ENCODE measurements at places on chromosomes 5 and 9.

DNA sequence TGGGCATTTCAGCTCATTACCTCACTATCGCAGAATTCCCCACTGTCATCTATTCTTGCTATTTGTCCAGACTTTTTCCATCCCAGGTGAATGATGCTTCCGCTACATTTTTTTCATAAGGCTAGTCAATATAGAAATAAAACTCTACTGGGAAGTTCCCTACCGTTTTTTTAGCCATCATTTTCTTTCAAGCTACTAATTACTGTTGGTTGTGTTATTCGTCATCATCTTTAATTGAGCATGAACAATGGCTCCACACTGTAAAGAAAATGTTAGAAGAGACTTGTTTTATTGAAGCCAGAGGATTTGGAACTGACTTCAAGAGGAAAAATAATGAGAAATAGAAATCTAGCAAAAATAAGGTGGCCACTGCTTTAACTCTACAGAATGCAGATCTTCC lies 265.0 kb downstream of the ZNF608 start:
- no peak for DNase-seq

GRCh38 chr9:114893221-114894010 lies 37.0 kb downstream of the TNFSF8 start:
- no peak for DNase-seq

GRCh38 chr5:137220523-137220927 lies 278.6 kb downstream of the SPOCK1 start:
- no peak for DNase-seq

DNA sequence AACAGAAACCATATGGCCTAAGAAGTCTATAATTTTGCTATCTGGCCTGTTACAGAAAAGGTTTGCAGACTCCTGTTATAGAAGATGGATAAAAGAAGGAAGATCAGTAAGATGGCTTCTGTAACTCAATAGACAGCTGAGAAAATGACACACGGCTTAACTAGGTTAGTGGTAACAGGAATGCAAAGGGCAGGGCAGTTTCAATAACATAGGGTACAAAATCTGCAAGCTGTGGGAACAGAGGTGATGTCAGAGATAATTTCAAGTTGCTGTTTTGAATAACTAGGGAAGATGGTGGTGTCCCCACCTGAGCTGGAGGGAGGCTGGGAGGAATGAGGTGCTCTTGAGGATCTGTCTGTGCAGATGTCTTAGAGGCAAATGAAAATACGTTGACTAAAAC lies 106.5 kb downstream of the GLIS3 start:
- DNase-seq, result no peak

DNA sequence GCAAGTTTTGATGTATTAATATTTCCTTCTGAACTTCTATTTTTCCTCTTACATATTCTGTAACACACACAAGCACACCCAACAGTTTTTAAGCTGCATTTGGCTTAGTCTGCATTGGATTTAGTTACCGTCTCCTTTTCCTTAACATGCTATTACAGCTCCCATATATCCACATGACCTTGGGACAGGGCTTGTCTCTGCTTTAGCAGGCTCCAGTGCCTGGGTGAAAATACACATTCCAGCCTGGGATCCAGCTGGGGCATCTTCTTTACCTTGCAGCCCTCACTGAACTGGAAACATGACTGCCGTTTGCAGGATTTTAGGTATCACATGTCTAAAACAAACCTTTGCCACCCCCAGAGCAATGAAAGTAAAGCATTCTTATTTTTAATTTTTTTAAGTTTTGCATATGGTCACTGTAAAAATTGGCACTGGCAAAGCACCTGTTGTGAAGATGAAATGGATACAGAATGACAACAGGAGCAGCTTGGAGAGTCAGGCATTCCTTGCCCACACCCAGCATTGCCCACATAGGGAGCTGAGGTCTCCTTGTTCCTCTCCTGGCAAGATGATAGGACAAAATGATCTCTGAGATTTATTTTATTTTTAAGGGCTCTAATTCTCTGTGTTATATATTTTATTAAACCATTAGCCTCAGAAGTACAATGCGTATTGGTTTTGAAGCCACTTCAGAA lies 4.0 kb downstream of the GADD45G start:
- DNase-seq, result no peak

GRCh38 chr5:33319151-33319550 lies 121.6 kb upstream of the TARS1 start:
- no peak for DNase-seq

- no peak for DNase-seq
These were observed 133.8 kb downstream of the TMEM38B start for GRCh38 chr9:105828171-105828570.

- no peak for DNase-seq
These were observed 343.6 kb downstream of the SPATA31D1 start for GRCh38 chr9:82332018-82332773.

- DNase-seq, result no peak
These were observed 174.4 kb downstream of the GAPVD1 start for GRCh38 chr9:125435776-125436612.

- no peak for DNase-seq
These were observed at the start of gene RORB for GRCh38 chr9:74496819-74497747. TSS of gene RORB (plus strand) at chr9:74497335. CDS start at chr9:74497977, 642 bp downstream.

GRCh38 chr5:140248414-140248813 lies 54.5 kb downstream of the PFDN1 start:
- DNase-seq, result no peak

GRCh38 chr5:81315336-81315735 lies 13.9 kb downstream of the ZCCHC9 start:
- no peak for DNase-seq

- peak; percentile 36 for DNase-seq
These were observed 146.8 kb upstream of the IQGAP2 start for GRCh38 chr5:76256116-76256889.

- no peak for DNase-seq
These were observed 294.3 kb upstream of the IRX1 start for GRCh38 chr5:3301306-3301705.

DNA sequence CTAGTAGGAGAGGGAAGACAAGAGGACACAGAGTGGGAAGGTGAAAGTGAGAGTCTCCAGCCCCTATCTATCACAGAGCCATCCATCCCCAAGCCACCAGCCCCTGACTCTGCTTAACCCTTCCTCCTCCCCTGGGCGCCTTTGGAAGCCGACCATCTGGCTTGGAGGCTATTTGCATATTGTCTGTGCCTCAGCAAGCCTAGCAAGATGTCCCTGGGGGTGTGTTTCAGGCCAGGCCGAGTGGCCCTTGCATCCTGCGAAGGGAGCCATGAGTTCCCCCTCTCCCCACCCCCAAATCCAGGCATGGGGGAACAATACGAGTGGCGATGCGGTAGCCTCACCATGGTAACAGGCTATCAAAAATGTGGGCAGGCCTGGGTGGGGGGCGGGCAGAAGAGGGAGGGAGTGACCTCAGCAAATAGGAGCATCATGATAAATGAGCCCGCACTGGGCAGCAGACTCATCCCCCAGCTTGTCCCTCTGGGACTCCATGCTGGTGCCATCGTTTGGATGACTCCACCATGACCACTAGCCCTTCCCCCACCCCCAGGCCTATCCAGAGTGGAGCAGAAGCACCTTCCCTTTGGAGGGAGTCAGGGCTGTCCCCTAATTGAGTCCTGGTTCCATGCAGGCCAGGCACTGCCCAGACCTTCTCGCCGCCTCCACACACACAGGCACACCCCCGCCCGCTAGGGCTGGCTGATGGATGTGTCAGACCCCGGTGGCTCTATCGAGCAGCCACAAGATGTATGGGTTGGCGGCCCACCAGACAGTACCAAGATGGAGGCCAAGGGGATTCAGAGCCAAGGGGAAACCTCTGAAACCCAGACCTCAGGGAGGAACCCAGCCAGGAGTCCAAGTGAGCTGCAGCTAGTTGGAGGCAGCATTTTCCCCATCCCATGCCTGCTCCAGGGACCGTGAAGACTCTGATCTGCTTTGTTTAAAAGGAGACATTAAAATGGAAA lies 14.6 kb downstream of the URM1 start:
- no peak for DNase-seq

GRCh38 chr5:91443761-91444467 lies 60.8 kb upstream of the ARRDC3 start:
- DNase-seq, result no peak

- no peak for DNase-seq
These were observed 98.0 kb downstream of the ANKH start for GRCh38 chr5:14773588-14773987.

DNA sequence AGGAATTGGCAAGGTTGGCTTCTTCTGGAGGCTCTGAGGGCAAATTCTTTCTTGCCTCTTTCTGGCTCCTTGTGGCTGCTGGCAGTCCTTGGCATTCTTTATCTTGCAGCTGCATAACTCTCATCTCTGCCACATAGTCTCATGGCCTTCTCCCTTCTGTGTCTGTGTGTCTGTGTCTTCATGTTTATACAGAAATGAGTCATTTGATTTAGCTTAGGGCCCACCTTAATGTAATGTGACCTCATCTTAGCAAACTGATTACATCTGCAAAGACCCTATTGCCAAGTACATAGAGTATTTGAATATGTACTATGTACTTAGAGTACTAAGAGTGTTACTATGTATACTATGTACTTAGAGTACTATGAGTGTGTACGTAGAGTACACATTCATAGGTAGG lies 122.5 kb downstream of the RFK start:
- DNase-seq, result no peak

DNA sequence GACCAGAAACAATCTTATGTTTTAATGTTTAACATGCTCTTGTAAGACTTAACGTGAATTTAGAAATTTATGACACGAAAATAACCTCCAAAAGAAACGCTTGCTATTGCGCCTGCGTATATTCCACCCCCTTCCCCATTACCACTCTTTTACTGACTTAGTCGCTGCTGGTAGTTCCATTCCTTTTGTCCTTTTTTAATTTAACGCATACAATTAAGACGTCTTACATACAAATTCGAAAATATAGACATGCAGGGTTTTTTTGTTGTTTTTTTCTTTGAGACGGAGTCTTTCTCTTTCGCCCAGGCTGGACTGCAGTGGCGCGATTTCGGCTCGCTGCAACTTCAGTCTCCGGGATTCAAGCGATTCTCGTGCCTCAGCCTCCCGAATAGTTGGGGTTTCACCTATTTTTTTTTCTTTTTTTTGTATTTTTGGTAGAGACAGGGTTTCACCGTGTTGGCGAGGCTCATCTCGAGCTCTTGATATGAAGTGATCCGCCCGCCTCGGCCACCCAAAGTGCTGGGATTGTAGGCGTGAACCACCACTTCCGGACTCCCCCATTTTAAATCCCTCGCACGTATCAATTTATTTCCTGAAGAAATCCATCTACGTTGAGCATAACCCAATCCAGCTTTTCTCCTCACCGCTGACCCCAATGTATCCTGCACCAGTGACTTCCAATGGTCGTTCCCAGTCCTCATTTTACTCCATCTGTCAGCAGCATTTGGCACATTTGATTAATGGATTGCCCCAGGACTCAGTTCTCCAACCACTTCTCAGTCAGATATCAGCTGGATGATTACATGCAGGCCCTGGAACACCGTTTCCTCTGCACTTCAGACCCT lies 684 bp upstream of the MED7 start:
- DNase-seq, result peak; percentile 44

- DNase-seq, result no peak
These were observed 98.0 kb downstream of the MACIR start for GRCh38 chr5:103356350-103357091.

- no peak for DNase-seq
These were observed 9.4 kb upstream of the REEP5 start for GRCh38 chr5:112931473-112931872.

DNA sequence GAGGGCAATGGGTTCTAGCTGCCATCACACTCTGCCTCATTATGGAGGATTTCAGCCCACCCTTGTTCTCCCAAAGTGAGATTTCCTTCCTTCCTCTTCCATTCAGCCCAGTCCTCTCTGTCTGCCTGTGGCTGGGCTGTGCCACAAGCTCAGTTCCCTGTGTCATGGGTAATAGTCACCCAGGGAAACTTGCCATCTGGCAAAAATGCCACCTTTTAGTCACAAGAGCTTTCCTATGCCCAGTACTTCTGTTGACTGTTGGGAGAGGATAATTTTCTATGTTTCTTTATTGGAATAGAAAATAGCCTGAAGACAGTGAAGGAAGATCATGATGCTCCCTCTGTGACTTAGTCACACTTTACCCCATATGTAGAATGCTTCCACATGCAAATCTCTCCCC lies 71.4 kb downstream of the TLR4 start:
- no peak for DNase-seq

DNA sequence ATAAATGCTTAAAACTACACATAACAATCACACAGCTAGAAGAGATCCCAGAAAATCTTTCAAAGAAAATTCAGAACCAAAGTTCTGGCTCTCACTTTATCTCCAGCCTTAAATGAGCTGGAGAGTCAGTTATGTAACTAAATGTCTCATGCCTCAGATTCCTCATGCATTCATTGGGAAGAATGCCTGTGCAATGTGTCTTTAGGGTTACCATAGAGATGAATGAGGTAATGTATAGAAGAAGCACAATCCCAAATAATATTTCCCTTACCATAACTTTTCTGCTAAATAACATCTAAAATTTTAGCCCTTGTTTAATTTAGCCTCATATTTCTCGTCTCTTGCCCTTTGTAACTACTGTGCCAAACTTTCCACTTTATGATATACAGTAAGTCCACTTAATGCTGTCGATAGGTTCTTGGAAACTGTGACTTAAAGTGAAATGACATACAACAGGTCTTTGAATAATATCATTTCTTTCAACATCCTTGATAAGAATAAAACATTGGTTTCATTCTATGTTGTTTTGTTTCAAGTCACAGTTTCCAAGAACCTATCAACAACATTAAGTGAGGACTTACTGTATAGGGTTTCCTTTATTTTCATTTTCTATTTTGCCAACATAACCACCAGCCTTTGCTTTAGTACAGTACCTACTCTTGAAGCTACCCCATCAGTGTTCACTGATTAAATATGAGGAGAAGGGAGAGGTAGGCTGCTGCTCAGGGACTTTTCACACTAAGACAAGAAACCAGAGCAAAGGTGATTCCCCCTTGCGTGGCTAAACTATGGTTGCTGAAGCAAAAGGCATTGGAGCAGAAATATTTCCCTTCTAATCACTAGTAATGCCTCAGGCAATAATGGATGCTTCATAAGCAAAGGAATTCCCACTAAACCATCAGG lies 295.7 kb upstream of the PTGER4 start:
- DNase-seq, result no peak

GRCh38 chr9:6473151-6473550 lies 60.2 kb downstream of the UHRF2 start:
- DNase-seq, result no peak

DNA sequence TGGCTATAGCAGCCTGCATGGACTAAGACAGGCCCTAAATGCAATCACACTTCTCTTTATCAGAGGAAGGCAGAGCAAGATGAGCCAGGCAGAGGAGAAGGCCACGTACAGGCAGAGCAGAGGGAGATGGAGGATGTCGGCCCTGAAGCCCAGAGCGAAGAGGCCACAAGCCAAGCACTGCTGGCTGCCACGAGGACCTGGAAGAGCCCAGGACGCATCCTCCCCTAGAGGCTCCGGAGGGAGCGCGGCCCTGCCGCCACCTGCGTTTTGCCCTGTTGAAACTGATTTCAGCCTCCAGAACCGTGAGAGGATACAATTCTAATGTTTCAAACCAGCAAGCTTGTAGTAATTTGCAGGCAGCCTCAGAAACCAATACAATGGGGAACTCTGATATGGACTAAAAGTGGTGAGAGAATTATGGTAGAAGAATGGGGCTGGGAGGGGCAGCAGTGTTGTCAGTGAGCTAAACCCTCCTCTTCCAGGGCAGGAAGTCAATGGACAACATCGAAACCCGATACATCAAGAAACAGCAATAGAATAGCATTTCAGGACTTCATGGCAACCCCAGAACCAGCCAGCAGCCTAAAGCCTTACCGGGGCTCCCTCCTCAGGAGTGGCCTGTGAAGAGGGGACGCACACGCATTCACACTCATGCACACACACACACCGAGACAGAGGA lies 32.6 kb downstream of the ADAMTS2 start:
- DNase-seq, result no peak
